ENCODE measurements at places on chromosomes 2 and 18.

DNA sequence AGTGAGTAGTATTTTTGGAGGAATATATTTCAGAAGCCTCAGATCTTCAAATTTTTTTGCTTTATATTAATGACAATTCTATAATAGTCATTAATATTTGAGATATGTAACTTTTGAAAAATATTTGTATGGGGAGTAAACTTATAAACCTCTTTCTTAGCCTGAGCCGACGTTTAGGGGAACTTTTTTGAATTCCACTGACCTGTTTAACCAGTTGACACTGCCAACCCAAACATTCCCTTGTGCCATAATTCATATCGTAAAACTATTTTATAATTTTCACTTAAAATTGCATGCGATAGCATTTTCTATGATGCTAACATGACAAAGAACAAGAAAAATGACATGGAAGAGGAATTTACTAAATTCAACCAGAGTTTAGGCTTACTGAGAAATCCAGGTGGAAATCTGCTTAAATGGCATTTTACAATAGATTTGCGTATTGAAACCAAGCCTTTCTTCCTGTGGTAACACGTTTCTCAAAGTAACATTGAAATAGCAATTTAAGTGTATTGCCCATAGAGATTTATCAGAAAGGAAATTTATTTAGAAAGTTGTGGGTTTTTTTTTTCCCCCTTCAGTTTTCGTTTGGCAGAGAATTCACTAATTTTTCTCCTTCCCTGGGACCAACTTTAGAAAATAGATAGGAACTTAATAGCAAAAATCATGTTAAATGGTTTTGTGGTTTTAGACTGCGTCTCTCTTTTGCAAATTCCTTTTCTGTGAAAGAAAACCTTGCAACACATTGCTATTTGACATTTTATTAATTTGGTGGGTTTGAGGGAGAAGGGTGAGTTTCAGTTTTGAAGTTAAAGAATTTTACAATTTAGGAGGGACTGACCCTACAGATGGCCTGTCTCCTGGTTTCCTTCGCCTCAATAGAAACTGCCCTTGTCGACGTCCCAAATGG lies 77.4 kb downstream of the TANC1 start:
- DNase-seq: no peak

DNA sequence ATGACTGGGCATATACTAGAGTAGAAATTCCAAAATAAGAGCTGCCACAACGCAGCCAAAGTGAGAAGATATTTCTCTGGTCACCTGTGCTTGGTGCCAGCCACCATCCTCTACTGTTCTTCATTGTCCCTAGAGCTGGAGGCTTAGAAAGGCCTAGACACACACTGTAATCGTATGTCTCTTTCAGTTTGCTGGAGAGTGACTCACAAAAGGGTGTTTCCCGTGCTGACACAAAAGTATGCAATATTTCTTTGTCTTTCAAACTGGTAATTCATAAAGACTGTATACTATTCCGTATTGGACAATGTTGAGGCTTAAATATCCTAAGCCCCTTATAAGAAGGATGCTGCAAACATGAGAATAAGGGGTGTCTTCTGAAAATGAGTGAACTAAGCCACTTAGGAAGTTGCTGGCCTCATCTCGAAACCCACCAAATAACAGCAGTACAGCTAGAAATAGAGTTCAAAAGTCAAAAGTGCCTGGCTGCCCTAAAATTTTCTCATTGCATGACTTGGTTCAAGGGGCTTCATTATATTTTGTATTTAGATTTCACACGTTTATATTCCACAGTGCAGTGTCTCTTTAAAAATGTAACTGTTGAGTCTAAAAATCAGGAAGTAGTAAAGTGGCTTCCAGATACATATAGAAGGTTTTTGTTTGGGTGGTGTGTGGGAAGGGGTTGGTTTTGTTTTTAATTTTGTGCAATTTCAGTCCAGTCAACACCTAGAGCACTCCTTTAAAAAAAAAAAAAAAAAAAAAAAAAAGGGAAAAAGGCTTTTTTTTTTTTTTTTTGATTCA lies 601.1 kb downstream of the ARHGAP15 start:
- DNase-seq: no peak

GRCh38 chr18:39513186-39513585 lies 1947.6 kb upstream of the CELF4 start:
- no peak for DNase-seq

DNA sequence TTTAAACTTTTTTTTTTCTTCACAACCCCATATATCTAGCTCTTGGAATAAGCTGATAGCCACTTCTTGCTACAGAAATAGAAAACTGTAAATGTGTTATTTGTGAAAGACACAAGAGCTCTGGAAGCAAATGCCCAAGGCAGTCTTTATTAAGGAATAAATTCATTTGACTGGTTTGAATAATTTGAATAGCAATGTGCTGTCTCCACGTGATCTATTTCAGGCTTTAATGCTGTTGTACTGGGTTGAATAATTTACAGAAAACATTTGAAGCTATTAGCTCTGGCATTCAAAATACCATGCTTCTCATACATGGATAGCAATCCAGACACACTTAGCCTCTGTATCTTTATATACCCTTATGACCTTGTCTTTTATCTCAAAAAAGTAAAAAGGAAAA lies 366.7 kb upstream of the KCNJ3 start:
- no peak for DNase-seq

GRCh38 chr2:174693344-174693743 lies 70.9 kb downstream of the CHRNA1 start:
- DNase-seq: no peak

GRCh38 chr18:46416706-46417638 lies 240.0 kb downstream of the LOXHD1 start:
- no peak for DNase-seq

GRCh38 chr2:50529600-50530218 lies 502.2 kb downstream of the NRXN1 start:
- no peak for DNase-seq

DNA sequence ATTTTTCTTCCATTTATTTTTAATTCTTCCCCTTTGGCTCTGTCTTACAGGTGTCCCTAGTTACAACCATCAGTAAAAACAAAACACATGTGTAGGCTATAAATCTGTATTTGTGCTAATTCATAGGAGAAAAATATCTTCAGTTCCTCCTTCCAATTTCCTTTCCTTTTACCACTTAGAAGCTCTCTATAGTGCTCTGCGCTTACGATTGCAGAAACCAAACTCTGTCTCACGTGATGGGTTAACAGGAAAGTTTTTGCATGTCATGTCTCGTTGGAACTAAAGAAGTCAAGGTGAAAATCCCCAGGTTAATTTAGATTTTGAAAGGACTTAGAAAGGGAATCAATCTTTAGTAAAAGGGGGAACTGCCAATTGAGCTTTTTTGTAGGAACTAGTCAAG lies 1390.5 kb upstream of the ZEB2 start:
- no peak for DNase-seq

DNA sequence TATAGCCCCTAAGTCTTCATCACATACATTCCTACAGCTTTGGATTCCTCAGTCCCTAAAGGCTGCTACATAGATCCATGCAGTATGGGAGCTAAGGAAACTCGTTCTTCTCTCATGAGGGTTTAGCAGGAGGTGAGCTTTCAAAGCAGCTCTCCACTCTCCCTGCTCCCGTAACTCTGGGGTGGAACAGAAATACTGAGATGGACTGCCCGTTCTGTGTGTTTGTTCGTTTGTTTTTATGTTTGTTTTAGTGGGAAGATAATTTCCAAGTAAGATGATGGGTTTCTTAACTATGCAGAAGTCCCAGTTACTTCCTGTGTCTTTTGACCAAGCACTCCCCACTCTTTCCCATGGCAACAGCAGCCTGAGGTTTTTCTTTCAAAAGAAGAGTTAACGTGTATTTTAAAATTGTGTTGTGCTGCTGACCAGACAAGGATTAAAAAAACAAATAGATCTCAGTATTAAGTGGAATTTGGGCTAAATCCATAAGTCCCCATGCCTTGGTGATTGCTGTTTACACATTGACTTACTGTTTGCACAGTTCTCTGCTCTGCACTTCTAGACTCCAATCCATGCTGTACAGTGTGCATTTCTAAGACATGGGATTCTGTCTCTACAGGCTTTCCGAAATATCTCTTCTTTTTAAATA lies 156.4 kb upstream of the SH3BP4 start:
- no peak for DNase-seq

All from activated T-cell treated with anti-CD3 and anti-CD28 coated beads for 4 hours (primary cell).